Caco-2 (cell line): ENCODE measurements at places on chromosomes 3 and 15. TPM values are rescaled to one million over a fixed set of nuclear protein-coding genes. Genes with fewer than 3 reads are reported as not detected.
A peak's percentile ranks its signal among the peaks of the same experiment; 100 is the strongest.

GRCh38 chr3:58009026-58009748 lies 965 bp downstream of the FLNB start:
- no peaks in the 10 kb centered on the region for H3K27me3 ChIP-seq
- peak overlapping the region; percentile 100 for H3K4me3 ChIP-seq
- H3K4me1 ChIP-seq, result peaks cover 64% of the 10 kb centered on the region

- no peak overlapping the region for H3K4me3 ChIP-seq
- no peaks in the 10 kb centered on the region for H3K27me3 ChIP-seq
- peaks cover 2% of the 10 kb centered on the region; the same call in 1 of the 2 replicates for H3K36me3 ChIP-seq
Measured at GRCh38 chr3:150589759-150590158, 13.4 kb upstream of the SELENOT start.

The C15orf62 gene
- total RNA-seq, result 0.91 and 1.3 TPM in 2 replicates

The AADACL2 gene
- total RNA-seq, result not detected in 2 replicates
